SJCRH30 (cell line): ENCODE measurements at places on chromosomes 1 and 21. TPM values are rescaled to one million over a fixed set of nuclear protein-coding genes. Genes with fewer than 3 reads are reported as not detected.

- DNase-seq = no peak
Observed at GRCh38 chr1:87754139-87754538, 425.5 kb downstream of the LMO4 start.

- DNase-seq = no peak
Observed at GRCh38 chr1:174407665-174408064, 40.1 kb upstream of the GPR52 start.

The CNKSR1 gene
- total RNA-seq = 1.2 and 2.6 TPM in 2 replicates

DNA sequence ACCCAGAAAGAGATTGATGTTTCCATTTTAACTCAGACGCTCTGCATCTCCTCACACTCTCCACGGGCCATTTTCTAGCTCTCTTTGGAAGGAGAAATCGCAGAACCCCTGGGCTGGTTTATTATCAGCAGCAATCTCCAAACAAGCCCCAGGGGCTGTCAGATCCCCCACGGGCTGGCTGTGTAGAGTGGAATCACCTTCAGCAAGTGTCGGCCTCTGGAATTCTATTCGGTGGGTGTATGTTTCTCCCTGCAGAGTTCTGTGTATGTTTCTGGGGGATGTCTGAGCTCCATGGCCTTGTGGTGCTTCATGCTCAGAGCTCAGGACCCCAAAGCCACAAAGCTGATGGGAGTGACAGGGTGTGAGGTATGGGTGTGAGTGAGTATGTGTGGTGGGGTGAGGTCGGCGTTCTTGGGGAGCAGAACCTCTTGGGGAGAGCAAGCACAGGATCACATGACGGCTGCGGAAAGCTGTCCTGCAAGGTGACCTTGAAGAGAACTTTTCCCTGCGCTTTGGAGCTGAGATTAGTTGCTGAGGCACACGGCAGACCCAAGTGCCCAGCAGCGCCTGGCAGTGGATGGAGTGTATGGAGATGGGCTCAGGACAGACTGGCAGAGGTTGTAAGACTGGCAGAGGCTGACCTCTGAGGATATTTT is 489 bp downstream of the ACOT11 start:
- no peak for DNase-seq

The CELA2A gene
- total RNA-seq = 0.55 TPM in 1 of 2 replicates, not detected in the other
